Activated T-cell treated with anti-CD3 and anti-CD28 coated beads, Interleukin-2, amount 50 U/mL, for 1 hour (primary cell): ENCODE measurements at places on chromosomes 1 and 21.
A peak's percentile ranks its signal among the peaks of the same experiment; 100 is the strongest.

DNA sequence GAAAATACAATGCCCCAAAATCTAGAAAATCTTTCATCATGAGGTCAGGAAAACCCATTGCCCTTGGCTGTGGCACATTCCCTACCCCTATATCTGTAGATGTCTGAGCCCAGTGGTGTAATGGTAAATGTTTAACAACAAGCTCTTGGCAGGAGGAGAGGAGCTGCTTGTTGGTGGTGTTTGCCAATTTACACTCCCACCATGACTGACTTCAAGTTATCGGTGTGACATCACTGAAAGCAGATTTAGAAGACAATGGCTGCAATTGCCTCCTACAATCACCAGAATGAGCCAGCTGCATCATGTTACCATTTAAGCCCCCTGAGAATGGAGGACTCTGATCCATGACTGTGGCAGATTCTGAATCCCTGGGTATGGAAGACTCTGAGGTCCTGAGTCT is 70.9 kb downstream of the SDC3 start:
- DNase-seq = no peak

GRCh38 chr1:40818264-40818961 is 34.8 kb downstream of the KCNQ4 start:
- DNase-seq = peak; percentile 86

GRCh38 chr1:234875328-234875952 is 253.2 kb downstream of the TOMM20 start:
- no peak for DNase-seq

- DNase-seq = no peak
Measured at GRCh38 chr1:61387829-61388228, 305.5 kb downstream of the NFIA start.

DNA sequence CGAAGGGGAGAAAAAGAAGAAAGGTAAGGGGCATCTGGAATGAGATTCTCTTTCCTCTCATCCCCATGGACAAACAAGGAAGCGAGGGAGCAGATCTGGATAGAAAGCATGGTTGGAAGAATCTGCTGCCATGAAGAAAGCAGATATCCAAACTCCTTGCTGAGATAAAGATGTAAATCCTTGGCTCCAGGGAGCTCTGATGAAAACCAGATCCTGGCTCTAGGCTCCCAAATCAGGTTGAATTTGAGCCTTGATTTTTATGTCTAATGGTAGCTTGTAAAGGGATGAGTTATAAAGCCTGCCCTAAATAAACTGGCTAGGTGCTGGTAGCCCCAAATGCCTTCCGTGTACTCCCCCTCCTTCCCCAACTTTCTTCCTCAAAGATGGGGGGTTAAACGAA is 64.1 kb upstream of the LAX1 start:
- no peak for DNase-seq

- DNase-seq = no peak
Measured at GRCh38 chr1:214364386-214364785, 83.4 kb downstream of the SMYD2 start.

DNA sequence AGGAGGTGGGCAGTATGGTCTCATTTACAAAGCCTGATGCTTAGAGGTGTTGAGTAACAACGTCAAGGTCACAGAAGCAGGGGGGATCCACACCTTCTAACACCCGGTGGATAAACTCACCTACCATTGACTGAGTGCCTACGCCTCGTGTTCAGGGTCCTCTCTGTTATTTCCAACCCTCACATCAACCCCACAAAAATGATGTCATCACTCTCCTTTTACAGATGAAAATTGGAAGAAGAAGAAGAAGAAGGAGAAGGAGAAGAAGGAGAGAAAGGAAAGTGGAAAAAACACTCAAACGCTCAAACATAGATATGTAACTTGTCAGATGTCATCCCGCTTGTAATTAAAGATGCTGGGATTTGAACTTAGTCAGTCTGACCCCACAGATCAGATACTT is 653 bp upstream of the KCNN3 start:
- no peak for DNase-seq

- DNase-seq = no peak
Measured at GRCh38 chr1:6456800-6457466, 9.0 kb downstream of the TNFRSF25 start.

DNA sequence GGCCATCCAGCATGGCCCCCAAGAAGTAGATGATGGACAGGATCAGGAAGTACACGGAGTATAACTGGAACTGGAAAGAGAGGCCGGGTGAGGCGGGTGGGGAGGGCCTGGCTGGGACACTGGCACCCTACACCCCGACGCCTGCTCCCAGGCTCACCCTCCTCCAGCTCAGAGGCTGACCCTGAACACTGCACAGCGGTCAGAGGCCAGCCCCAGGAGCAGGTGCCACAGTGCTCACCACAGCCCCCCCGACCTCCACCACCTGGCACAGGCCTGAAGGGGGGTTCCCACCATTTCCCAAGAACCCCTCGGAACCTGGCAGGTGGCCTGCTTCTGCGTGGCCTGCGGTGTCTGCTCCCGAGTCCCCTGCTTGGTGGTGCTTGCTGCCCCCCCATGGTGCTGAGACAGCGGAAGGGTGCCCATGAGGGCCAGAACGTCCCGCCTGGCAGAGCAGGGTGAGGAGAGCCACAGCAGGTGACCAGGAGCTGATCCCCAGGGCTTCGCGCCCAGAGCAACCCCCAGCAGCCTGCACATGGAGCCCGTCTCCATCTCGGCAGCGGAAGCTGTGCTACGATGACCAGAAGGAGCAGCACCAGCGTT is 26.1 kb downstream of the SLC19A1 start:
- DNase-seq = no peak

- no peak for DNase-seq
Measured at GRCh38 chr21:38355353-38355752, 98.6 kb downstream of the KCNJ15 start.

GRCh38 chr1:115251340-115251748 is 86.7 kb downstream of the NGF start:
- no peak for DNase-seq

GRCh38 chr1:165633614-165634013 is 2.6 kb downstream of the MGST3 start:
- DNase-seq = no peak

GRCh38 chr1:45568421-45568820 is 15.4 kb upstream of the NASP start:
- DNase-seq = no peak

DNA sequence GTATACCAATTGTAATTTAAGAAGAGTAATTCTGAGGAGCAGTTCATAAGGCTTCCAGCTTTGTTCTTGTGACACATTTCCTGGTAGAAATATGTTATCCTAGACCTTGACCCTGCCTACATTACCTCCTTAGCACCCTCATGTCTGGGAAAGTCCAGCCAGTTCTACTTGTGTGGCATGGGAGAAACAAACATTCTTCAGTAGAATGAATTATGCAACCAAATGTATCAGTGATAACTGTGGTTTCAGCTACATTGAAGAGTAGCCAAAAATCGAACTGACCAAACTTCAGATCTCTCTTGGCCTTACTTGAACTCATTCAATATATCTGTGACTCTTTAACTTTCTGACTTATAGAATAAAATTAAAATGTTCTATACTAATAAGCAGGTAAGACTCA is 308.1 kb upstream of the LYPLAL1 start:
- no peak for DNase-seq

- no peak for DNase-seq
Measured at GRCh38 chr1:30162565-30162964, 560.8 kb downstream of the MATN1 start.

- no peak for DNase-seq
Measured at GRCh38 chr1:226728448-226728847, 10.6 kb downstream of the ITPKB start.

- DNase-seq = no peak
Measured at GRCh38 chr1:155073377-155074242, 5.0 kb upstream of the EFNA3 start.

GRCh38 chr21:38114717-38115333 is 142.0 kb upstream of the KCNJ15 start:
- no peak for DNase-seq

- no peak for DNase-seq
Measured at GRCh38 chr1:35287807-35288640, 19.5 kb downstream of the ZMYM4 start.

- no peak for DNase-seq
Measured at GRCh38 chr21:36695671-36696389, 3.1 kb upstream of the SIM2 start.

- no peak for DNase-seq
Measured at GRCh38 chr1:201350884-201351283, 26.6 kb downstream of the TNNT2 start.

GRCh38 chr1:118979754-118980575 is 8.2 kb downstream of the TBX15 start:
- DNase-seq = no peak

GRCh38 chr1:236090741-236091147 is 25.9 kb upstream of the NID1 start:
- no peak for DNase-seq

- DNase-seq = no peak
Measured at GRCh38 chr1:43872280-43872679, 61.3 kb upstream of the ARTN start.

GRCh38 chr1:44630116-44630515 is 44.2 kb downstream of the TMEM53 start:
- DNase-seq = no peak

DNA sequence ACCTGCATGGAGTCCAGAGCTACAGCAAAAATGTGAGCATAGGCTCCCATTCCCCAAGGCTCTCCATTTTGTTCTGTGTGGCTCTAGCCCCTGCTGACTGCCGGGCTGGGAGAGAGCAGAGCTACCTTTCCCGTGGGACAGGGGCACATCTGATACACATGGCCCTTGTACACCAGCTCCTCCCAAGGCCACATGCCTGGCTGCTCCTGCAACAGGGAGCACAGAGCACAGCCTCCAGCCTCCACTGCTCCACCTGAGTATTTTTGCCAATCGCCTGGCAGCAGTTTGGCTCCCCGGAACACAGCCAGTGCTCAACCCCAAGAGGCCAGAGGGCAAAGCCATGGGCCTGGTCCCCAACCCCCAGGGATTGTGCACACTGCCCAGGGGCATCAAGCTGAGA is 146.5 kb downstream of the CHD1L start:
- DNase-seq = no peak

DNA sequence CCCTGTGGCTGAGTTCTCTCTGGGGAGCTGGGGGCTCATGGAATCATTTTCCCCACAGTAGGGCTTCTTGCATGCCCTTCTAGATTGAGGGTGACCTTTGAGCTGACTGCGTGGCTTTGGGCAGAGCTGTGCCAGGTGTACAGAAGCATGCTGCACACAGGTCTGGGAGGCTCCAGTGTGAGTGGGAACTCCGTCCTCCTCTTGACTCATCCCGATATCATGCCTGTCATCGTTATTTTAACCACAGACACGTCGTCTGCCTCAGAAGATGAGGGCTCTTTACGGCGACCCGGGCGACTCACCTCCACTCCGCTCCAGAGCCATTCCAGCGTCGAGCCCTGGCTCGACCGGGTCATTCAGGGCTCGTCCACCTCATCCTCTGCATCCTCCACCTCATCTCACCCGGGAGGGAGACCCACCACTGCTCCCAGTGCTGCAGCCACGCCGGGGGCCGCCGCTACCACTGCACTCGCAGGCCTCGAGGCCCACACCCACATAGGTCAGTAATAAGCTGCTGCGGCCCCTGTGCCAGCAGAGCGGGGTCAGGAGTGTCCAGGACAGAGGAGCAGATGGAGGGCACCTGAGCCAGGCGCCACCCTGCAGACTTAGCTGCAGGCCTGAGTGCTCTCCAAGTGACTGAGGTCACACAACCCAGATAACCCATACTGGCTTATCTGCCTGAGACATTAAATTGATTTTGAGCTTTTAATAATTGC is 39.8 kb downstream of the DIP2A start:
- DNase-seq = no peak

DNA sequence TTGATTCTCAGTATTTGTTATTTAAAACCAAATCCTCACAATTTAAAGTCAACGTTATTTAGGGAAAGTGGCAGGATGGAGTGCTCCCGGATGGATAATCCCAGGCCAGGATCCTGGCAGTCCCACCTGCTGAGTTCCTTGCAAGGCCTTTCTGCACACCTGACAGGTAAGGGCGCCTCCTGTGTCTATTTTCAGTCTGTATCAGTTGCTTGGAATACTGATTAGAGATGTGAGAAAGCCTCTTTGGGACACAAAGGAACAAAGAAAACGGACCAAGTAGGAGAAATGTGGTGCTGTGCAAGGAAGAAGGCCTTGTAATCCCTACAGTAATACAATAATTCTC is 12.2 kb downstream of the STYXL2 start:
- no peak for DNase-seq

DNA sequence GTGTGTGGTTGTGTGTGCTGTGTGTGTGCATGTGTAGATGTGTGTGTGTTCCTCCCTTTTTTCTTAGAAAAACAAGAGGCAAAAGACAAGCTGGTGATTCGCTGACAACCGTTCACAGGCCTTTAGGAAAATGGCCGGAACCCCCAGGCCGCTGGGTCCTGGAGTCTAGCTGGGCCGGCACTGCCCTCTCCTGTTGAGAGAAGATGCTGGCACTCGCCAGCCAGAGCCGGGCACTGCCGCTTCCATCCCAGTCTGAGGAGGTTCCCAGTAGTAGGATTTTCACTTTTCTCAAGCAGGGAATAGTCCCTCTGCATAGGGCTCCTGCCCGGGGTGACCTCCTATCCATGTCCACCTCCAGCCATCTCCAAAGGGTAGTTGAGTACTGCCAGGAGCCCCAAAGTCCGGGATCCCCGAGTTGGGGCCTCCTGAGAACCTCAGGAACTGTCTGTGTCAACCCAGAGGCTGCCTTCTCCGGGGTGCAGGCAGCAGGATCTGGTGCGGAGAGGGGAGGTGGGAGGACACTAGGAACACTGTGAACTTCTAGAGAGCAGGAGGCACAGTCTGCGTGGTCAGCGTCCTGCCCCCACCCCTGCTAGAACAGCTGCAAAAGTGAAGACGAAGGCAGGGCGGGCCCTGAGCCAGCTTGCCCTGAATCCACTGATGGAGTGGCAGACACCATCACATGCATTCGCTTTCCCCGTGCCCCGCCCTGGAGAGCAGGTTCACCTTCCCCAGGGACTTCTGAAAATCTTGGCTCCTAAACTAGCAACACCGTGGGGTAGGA is 44.1 kb upstream of the ARHGEF16 start:
- DNase-seq = no peak

DNA sequence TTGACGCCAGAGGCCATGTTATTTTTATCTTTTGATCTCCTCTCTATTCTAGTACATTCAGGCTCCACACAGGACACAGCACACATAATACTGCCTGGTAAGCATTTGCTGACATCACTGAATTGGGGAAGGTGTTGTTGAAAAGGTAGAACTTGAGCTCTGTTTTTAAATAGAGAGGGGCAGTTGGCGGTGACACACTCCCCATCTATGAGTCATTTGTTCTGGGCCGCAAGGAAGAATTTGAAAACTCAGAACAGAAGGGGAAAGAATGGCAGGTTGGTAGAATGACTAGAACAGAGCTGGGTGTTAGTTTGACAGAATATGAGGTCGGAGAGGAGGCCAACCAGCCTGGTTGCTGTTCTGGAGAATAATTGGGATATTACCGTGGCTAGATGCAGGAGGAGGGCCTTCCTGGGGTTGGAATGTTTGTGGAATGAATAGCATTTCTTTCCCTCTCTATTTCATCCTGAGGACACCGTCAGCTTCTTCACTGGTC is 52.1 kb upstream of the ERRFI1 start:
- DNase-seq = no peak
